ENCODE measurements at places on chromosomes 5 and 9. TPM values are rescaled to one million over a fixed set of nuclear protein-coding genes. Genes with fewer than 3 reads are reported as not detected.

The ENHO gene
- total RNA-seq, result 1.9 TPM

GRCh38 chr5:30041291-30041690 is 1152.2 kb upstream of the CDH6 start:
- DNase-seq, result no peak

- no peak for DNase-seq
Observed at GRCh38 chr5:31962351-31962751, 211.8 kb downstream of the GOLPH3 start.

- DNase-seq, result no peak
Observed at GRCh38 chr5:102889033-102889432, 133.9 kb downstream of the PAM start.

The ADAMTS12 gene
- 14.7 TPM for total RNA-seq

- no peak for DNase-seq
Observed at GRCh38 chr9:110241858-110242321, 14.4 kb downstream of the TXN start.

DNA sequence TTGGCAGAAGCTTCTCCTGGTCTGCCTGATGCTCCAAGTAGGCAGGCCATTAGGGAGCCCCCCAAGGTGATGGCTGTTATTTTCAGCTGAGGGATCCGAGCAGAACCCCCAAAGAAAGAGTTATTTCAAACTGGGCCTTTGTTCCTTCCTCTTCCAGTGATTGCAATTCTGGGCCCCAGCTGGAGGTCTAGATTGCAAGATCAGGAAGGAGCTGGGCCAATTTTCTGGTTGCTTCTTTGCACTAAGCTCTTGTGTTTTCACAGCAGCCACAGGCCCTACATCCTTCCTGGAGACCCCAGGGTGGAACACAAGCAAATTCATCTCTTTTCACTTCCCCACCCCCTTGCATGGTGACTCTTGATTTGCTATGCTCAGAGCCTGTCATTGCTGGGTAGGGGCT is 215.0 kb downstream of the SEMA6A start:
- no peak for DNase-seq

DNA sequence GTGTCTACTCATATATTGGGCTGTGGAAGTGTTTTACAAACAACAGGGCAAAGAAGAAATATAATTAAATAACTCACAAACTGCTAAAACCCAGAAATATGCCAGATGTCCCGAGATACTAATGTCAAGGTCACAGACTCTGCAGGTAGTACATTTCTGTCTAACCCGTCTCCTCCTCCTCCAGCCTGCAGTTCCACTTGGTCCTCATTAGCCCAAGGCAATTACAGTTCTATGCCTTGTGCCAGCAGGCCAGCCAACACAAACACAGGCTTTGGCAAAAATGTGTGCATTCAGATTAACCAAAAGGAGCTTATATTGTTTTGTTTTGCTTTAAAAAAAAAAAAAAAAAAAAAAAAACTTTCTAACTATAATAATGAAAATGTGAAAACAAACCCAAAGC is 148.8 kb downstream of the MYO10 start:
- DNase-seq, result no peak

The MOCS2 gene
- total RNA-seq, result 88.9 TPM

The FSD1L gene
- total RNA-seq, result 1.0 TPM

DNA sequence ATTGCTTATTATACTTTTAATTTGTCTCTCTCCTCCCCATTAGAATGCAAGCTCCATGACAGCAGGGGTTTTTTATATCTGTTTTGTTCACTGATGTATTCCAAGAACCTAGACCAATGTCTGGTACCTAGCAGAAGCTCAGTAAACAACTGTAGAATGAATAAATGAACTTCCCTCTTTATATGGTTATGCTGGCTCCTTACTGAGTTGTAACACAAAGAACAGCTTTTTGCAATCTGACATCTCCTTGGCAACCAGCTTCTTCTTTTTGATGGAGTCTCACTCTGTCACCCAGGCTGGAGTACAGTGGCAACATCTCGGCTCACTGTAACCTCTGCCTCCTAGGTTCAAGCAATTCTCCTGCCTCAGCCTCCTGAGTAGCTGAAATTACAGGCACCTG is 13.6 kb downstream of the TRMO start:
- no peak for DNase-seq

DNA sequence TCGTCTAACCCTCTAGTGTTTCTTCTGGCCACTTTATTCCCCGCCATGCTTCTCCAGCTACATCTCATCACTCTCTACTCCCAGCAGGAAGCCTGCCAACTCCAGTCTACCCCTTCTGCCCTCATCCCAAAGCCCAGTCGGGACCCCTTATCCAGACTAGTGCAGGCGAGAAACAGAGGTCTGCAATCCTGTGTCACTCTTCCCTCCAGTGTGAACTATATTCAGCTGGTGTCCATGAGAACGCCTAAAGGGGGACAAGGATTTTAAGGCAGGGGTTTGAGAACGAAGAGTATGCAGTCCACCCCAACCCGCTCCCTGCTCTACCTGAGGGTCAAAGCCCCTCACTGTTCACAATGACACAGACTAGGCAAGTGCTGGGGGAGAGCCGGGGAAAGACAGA is 41.7 kb upstream of the GABRP start:
- no peak for DNase-seq

DNA sequence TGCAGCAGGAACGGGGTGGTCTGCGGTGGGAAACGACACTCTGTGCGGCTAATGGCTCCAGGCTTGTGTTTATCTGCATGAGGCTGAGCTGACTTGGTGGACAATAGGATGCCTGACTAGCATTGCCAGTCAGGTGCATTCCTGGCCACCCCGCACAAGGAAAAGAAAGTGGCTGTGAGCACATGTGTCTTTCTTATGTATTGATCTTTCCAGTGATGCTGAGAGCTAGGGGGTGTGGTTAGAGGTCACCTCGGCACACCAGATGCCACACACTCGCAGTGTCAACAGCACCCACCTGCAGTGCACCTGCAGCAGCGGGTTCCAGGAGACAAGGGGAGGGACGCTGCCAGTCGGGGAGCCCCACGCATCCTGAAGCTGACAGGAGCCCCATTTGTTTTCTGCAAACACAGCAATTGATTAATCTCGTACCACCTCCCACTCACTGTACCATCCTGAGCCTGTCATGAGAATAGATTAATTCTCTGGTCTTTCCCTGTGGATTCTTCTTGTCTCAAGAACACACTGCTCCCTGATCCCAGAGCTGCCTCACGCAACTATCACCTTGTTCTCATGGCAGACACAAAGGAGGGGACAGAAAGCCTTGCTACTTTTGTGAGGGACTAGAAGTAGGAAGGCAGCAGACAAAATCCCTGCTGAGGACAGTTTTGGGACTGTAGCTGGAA is 251.7 kb upstream of the WWC1 start:
- no peak for DNase-seq

GRCh38 chr9:20023961-20024571 is 235.2 kb upstream of the SLC24A2 start:
- DNase-seq, result peak; percentile 75

DNA sequence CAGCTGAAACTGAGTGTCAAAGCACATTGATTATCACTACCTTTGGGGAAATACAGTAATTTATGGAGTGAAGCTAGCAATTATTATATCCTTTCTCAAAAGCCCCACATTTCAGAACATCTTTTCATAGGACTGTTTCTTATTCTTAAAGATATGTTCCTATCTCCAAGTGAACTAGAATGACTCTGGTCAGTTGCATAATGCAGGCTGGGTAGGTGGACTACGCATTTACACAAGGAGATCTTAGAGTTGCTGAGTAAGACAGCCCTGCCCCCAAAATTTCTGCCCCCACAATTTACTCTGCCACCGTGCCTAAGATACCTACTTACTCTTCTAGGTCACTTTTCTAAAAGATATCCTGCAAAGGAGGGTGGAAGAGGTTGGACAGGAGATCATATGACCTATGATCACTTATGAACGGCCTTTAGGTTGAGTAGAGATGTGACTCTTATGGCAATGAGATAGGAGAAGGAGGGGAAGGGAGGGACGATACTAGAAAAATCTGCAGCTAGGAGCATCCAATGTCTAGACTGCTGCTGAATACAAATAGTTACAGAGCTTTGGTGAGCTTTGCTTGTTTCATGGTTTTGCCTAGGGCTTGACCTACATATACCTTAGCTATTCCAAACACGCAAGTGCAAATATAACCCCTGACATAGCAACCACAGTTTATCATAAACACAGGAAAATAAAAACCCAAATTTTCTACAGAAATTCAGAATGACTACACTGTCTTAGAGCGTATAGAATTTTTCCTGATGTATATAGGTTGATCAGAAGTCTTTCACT is 121.7 kb downstream of the GLIS3 start:
- DNase-seq, result no peak

DNA sequence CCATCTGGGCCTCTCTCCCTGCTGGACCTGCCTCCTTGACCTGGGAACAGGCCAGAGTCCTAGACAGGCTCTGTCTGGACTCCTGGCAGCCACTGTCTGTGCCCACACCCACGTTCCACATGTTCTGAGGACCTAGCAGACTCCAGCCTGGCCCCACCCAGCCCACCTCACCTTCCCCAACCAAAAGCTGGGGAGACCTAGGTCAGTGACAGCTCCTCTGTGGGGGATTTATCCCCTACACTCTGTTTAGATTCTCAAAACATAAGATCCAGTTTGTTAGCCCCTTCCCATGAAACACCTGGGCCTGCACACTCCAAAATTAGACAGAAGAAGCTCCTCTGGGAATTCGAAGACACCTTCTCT is 59.8 kb upstream of the ADAMTS2 start:
- DNase-seq, result no peak

The NDOR1 gene
- total RNA-seq, result 4.9 TPM

DNA sequence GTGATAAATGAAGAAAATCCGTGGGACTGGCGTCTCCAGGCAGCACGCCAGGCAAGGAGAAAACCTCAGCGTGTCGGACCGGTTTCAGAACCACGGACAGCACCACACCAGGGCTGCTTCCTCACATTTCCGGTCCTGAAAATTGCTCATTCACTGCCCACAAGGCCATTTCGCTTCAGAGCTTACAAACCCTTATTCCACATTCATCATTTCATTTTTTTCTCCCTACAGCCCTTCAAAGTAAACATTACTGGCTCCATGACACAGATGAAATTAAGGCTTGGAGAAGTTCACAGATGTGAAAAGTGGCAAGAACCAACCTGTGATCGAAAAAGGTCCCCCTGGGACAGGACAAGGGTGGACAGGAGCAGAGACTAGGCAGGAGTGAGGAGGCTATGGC is 1.5 kb upstream of the GPRIN1 start:
- peak; percentile 90 for DNase-seq

The IL9 gene
- total RNA-seq, result not detected

DNA sequence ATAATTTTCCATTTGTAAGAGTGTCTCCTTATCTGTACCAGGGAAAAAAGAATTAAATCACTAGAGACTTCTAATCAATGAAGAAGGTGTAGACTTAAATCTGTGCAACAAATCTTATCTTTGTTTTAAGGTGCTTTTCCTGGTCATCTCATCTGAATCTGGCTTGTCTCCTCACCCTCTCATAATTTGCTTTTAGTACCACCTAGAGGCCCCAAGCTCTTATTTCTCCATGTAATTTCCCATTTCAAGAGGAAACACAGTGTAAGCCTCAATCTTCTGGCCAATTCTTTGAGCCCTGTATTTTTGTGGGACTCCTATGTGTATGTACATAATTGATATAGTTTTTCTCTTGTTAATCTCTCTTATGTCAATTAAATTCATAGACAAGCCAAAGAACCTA is 1975.3 kb upstream of the CDH6 start:
- DNase-seq, result no peak

- no peak for DNase-seq
Observed at GRCh38 chr5:72157625-72157962, 50.3 kb downstream of the MAP1B start.

- no peak for DNase-seq
Observed at GRCh38 chr9:9341203-9341602, 1271.6 kb downstream of the PTPRD start.

- DNase-seq, result no peak
Observed at GRCh38 chr9:114250235-114250568, 72.7 kb upstream of the ORM1 start.

- no peak for DNase-seq
Observed at GRCh38 chr5:150272531-150272930, 17.0 kb downstream of the CAMK2A start.

- no peak for DNase-seq
Observed at GRCh38 chr5:50325237-50325832, 115.8 kb downstream of the EMB start.

The TOMM5 gene
- total RNA-seq, result 357 TPM

GRCh38 chr9:124260769-124261603 is 3.2 kb downstream of the NEK6 start:
- DNase-seq, result peak; percentile 68

GRCh38 chr5:163978897-163979296 is 473.5 kb downstream of the MAT2B start:
- no peak for DNase-seq

- DNase-seq, result peak; percentile 42
Observed at GRCh38 chr5:7886849-7887475, 18.0 kb downstream of the MTRR start.

The SNX30 gene
- total RNA-seq, result 13.8 TPM

The ANKRD18A gene
- 0.62 TPM for total RNA-seq

The LCN10 gene
- total RNA-seq, result not detected

DNA sequence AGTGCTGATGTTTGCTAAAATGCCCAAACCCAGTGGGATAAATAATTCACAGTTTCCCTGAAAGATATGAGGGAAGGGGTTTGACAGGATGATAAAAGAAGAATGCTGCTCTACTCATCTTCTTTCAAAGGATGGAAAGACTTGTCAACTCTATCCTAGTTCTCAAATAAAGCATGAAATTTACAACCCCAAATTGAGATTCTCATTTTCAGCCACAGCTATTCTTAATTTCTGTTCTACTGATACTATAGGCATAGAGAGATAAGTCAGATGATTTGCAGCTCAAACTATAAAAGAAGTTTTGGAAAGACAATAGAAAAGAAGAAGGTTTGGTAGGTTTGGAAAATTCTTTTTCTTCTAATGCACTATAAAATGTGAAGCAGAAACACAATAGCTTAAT is 542.6 kb downstream of the CSNK1G3 start:
- DNase-seq, result no peak

DNA sequence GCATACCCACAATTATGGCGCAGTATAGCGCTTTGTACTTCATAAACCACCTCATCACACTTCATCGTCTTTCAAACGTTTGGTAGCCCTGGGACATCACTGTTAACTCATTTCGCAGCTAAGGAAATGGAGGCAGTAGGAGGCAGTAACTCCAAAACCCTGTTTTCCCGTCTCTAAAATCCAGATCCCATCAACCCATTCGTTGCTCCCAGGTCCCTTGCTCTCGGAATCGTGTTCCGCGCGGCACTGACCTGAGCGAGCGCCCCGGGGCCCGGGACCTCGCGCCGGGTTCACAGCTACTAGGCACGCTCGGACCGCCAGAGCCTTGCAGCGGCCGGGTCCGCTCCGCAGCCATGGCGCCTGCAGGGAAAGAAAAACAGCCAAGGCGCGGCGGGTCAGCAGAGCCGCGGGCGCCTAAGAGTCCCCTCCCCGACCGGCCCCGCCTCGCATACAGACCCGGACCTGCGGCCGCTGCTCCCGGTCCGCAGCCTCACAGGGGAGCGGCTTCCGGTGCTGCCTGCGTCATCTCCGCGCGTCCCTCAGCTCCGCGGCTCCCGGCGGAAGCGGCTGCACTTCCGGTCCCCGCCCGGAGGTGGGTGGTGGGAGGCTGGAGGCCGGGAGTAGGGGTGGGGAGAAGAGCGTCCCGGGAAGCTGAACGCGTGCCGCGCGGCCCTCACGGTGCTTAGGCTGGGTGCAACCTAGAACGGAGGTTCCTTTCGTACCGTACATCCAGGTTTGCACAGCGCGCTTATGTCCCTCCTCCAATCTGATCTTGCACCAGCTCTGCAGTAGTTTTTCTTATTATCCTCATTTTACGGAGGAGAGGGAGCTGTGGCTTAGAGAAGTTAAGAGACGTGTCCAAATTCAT is at the start of gene FBXW2:
Gene FBXW2 (minus strand): TSS at position 519 of the 868 bp plus-strand sequence. CDS start 5,158 bp downstream, outside the sequence.
- peak; percentile 88 for DNase-seq

GRCh38 chr5:93930098-93930497 is 188.7 kb upstream of the POU5F2 start:
- no peak for DNase-seq

- no peak for DNase-seq
Observed at GRCh38 chr9:132171702-132172101, 9.8 kb downstream of the NTNG2 start.

Measured in H4 (cell line).